ENCODE measurements at places on chromosomes 5 and 9.

GRCh38 chr9:137224830-137225694, at the start of gene CYSRT1:
Gene CYSRT1 (plus strand): TSS chr9:137225174. CDS start chr9:137225622, 448 bp downstream.
- DNase-seq: peak; percentile 49

DNA sequence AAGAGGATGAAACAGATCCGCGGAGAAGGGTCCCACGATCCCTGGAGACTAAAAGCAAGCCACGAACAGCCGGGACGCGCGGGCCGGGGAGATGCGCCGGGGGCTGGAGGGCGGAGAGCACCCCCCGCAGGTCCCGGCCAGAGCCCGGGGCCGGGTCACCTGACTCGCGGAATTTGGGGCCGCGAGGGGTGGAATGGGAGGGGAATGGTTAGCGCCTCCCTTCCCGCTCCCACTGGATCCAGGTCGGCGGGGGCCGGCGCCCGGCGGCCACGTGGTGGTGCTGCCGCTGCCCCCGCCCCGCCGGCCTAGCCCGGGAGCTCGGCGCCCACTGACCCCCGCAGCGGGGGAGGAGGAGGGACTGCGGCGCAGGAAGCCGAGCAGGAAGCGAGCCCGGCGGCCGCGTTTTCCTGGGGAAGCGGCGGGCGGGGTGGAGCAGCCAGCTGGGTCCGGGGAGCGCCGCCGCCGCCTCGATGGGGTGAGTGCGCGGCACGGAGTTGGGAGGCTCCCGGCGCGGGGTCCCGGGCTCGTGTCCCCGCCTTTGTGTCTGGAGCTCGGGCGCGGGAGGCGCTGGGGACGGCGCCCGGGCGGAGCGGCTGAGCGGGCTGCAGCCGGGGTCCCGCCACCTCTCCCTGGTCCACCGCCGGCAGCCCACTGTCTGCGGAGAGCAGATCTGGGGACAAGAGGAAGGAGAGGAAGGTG, at the start of gene RAI14:
Gene RAI14 (plus strand): TSS at position 328 of the 699 bp plus-strand sequence. CDS start 30,592 bp downstream, outside the sequence.
- DNase-seq: peak; percentile 38

- DNase-seq: peak; percentile 42
Observed at GRCh38 chr5:6731465-6732237, 18.4 kb downstream of the TENT4A start.

GRCh38 chr5:59436364-59437148, 457.0 kb downstream of the PDE4D start:
- no peak for DNase-seq

GRCh38 chr9:114470121-114470520, 35.2 kb downstream of the WHRN start:
- no peak for DNase-seq

DNA sequence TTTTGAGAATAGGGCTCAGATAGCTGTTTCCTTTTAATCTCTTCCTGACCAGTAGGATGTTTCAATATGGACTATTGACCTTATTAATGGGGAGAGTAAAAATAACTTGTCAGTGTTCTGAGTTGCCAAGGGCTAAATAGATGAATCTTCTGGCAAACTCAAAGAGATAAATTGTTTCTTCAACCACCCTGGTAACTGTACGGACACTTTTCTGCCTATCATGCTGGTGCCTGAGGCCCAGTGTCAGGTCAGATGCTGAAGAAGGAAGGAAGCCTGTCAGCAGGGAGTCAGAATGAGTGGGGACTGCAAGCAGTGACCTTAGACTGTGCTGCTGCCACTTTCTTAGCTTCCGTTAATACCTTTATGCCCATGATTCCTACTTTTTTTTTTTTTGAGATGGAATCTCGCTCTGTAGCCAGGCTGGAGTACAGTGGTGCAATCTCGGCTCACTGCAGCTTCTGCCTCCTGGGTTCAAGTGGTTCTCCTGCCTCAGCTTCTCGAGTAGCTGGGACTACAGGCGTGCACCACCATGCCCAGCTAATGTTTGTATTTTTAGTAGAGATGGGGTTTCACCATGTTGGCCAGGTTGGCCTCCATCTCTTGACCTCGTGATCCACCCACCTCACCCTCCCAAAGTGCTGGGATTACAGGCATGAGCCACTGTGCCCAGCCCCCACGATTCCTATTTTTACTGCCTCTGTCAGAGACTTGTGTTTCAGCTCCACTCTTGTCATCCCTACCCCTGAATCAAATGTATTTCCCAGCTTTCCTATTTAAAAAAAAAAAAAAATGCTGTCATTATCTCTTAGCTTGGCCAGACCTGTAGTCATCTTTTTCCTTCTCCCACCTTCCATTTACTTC, 33.7 kb downstream of the TGFBR1 start:
- DNase-seq: peak; percentile 24

GRCh38 chr5:111259636-111260035, 35.5 kb downstream of the CAMK4 start:
- no peak for DNase-seq

GRCh38 chr9:97237951-97238889, 69.2 kb upstream of the CCDC180 start:
- DNase-seq: peak; percentile 94

DNA sequence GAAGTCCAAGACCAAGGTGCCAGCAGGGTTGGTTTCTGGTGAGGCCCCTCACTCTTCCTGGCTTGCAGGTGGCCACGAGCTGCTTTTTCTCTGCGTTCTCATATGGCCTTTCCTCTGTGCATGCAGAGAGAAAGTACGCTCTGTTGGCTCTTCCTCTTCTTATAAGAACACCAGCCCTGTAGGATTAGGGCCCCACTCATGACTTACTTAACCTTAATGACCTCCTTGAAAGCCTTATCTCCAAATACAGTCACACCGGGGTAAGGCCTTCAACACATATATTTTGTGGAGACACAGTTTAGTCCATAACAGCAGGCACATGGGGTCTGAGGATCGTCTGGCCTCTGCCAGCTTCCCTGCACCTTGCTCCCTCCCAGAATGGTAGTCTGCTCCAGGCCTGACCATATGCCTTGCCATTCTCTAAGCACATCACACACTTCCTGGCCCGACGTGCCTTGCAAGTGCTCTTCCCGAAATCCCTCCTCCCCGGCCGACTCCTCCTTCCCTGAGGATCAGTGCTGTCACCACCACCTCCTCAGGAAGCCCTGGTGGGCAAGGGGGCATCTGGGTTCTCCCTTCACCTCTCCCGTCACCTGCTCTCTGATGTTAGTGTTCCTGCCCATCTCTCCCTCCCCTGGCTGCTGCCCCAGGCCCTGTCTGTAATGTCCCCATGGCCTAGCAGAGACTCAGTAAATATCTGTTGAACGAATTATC, 200.7 kb downstream of the AOPEP start:
- DNase-seq: no peak

DNA sequence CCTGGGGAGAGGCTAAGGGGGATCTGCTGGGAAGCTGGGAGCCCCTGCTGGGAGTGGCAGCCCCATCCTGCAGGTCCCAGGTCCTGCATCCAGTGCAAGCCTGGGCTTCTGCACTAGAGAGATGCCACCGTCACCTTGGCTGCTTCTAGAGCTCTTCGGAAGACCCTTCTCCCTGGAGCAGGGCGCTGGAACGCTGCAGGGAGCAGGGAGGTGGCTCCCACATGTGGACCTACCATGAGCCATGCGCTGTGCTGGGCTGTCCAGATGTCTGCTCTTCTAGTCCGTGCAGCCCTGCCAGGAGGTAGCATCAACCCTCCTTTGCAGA, 90.9 kb upstream of the PHYKPL start:
- no peak for DNase-seq

GRCh38 chr9:132114102-132114707, 34.5 kb upstream of the MED27 start:
- DNase-seq: peak; percentile 19

DNA sequence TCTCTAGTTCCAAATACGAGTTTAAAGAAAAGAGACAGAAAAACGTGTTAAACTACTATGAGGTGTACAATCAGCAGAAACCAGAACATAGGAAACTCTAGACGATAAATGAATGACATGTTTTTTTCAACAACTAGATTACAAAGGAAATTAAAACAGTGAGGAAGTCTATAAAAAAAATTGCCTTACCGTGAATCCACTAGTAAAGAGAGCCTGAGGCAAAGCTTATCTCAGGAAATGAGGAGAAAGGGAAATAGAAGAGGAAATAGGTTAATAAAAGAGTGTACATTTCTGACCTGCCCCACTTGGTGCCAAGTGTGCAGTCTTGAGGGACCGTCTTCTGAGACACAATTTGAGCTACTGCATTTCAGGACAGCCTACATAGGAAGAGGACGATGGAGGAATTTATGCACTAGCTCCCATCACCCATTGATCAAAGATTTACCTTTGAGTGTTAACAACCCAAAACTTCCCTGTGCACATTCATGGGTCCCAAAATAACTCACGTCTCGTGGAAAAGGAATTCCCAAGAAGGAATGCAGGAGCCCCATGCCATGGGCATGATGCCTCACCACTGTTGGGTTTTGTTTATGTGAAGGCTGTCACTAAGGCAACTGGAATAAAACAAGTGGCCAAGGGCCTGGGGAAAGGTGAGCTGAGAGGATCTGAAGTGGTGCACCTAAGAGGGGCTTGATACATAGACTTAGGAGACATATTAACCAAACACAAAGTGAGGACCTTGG, 53.6 kb upstream of the SLC1A3 start:
- no peak for DNase-seq

DNA sequence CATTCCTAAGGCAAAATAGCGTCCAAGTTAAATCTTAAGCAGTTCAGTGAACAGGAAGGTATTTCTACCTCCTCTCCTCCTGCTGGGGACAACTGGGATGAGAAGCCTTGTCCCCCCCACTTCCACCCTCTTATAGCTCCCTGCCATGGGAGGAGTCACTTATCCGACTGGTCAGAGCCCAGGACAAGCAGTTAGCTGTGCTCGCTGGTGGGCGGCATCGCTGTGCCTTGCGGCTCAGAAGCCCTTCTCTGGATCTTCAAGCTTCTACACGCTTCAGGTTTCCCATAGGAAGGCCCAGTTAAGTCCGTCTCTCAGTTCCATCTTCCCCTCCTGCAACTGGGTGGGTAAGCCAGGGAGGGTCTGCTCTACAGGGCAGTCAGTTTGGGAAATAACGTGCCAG, 77.2 kb downstream of the PAX5 start:
- DNase-seq: no peak

DNA sequence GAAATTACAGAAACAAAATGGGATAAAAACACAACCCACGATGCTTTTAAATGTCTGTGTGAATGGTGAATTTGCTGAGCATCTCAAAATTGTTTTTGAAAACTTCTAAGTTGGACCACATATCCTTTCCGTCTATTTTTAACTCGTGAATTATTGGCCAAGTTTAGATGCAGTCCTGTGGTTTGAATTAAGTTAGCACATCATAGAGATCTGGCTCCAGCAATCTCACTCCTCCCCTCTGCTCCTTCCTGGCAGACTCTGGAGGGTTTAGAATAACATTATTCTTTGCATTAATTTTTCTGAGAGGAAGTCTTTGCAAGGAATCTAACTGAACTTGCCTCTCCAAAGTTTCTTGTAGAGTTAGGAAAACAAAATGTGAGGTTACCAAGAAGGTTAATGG, 14.5 kb upstream of the ANKRD55 start:
- no peak for DNase-seq

DNA sequence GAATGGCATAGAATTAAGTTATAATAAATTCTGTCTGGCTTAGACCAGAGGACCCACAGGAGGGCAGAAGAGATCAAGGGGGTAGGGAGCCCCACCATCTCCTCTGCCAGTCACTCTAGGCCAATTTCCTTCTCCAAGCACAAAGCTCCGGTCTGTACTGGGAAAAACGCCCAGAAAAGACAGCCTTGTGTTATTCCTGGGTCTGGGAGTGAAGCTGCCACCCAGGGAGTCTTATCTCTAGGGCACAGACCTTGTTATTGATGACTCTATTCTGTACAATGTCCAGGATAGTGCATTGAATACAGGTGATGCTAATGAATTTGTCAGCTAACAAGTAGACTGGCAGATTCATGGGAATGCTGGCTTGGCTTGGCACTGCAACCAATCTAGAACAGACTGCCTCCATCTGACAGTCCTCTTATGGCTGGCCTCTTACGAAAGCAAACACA, 60.7 kb downstream of the MED27 start:
- DNase-seq: no peak

DNA sequence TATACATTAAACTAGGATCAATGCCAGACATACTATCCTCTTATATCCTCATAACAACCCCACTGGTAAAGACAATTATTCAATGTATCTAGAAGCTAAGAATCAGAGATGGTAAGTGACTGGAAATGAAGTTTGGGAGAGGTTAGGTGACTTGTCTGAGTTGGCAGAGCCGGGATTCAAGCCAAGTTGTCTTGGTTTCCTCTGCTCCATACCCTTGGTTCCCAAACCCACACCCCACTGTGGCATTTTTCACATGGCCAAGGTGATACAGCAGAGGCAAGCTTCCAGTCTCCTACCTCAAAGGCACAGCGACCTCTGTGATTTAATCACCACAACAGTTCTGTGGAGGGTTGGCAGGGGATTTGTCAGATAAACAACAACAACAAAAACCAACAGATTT, 34.7 kb upstream of the ADRB2 start:
- DNase-seq: no peak

GRCh38 chr9:6305954-6306563, 22.1 kb upstream of the TPD52L3 start:
- DNase-seq: peak; percentile 3

GRCh38 chr9:89786655-89787054, 181.8 kb downstream of the GADD45G start:
- DNase-seq: peak; percentile 96

GRCh38 chr9:91034976-91035824, 233.6 kb downstream of the SYK start:
- no peak for DNase-seq

DNA sequence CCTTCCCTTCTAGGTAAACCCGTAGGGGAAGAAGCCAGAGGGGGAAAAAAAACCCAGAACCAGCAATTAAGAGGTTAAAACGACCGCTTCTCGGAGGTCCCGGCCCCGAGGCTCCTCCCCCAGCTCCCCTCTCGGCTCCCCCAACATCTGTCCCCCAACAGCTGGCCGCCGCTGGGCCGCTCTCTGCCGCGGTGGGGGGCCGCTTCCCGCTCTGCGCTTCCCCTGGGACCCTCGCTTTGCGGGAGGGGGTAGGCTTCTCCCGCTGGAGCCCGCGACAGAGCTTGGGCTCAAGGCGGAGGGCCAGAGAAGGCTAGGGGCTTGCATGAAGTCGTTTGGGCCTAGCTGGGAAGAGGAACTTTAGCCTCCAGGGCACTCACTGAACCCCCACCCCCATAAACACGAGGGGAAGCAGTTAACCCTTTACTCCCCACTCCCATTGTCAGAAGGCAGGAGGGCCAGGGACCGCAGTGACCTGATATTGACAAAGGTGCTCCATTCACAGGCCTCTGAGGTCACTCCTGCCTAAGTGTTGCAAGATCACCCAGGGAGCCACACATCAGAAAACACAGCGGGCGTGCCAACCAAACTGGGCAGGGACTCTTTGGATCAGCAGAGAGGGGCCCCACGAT, 7.5 kb downstream of the LHX6 start:
- no peak for DNase-seq

GRCh38 chr5:572398-573019, 39.6 kb upstream of the CEP72 start:
- DNase-seq: no peak

DNA sequence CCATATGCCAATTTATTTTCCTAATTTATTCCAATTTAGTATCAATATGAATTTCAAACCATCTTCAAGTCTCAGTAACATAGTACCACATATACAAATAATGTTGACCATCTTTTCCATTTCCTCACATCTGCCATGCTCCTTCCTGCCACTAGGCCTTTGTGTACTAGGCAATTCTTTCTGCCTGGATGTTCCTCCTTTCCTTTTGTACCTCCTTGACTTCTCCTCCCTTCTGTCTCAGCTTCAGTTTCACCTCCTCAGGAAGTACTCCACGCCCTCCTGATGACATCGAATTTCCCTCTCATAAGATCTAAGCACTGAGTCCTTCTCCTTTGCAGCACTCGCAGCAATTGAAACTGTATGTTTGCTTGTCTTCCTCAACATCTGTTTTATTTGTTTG, 53.9 kb downstream of the MEF2C start:
- peak; percentile 82 for DNase-seq

GRCh38 chr9:126397056-126397455, 70.4 kb downstream of the MVB12B start:
- DNase-seq: no peak

GRCh38 chr5:67435032-67435431, 238.4 kb upstream of the CD180 start:
- DNase-seq: no peak

Data from suppressor macrophage (primary cell).